ENCODE measurements at places on chromosomes 5 and 9.

- DNase-seq: no peak
Measured at GRCh38 chr5:41656597-41656996, 146.2 kb upstream of the PLCXD3 start.

GRCh38 chr9:92247296-92247695 is 46.2 kb downstream of the IARS1 start:
- DNase-seq: no peak

DNA sequence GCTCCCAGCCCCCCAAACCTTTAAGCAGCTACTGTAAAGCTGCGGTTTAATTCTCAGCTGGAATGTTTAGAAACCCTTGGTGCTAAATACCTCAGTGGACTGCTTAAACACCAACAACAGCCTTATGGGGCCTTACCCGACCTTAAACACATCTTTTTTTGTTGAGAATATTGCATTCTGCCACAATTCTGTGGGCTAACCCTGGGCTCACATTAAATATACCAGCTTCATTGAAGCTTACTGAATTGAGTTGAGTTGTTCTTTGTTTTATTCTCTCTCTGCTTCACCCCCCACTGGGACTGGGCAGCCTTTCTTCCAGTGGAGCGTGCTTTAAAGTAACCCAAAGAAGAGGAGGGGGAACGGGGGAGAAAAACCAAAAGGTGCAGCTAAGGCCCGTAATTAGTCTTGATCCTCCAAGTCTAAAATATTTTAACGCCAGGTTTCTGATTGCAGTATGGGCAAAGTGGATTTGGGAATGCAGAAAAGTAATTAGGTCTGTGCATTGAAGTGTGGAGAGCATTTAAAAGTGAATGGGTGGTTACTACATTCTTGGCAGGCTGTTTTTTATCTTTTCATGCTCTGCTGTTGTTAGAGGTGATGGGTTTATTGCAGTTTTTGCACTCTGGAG is 281.2 kb downstream of the NR2F1-AS1 start:
- no peak for DNase-seq

DNA sequence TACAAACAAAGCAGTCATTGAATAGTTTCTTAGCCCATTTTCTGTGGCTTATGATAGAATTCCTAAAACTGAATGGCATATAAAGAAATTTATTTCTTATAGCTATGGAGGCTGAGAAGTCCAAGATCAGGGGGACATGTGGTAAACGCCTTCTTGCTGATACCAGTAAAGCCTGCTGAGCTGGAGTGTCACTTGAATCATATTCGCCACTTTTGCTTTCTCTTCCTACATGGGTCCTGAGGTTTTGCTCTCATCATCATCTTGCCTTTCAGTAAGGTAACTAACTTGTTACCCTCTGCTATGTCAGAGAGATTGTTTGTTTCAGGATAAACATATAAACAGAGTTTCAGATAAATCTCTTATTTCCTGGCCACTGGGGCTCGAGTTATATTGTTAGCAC is 203.3 kb upstream of the DMRT1 start:
- DNase-seq: no peak

- no peak for DNase-seq
Measured at GRCh38 chr5:166286832-166287231, 2004.6 kb upstream of the WWC1 start.

DNA sequence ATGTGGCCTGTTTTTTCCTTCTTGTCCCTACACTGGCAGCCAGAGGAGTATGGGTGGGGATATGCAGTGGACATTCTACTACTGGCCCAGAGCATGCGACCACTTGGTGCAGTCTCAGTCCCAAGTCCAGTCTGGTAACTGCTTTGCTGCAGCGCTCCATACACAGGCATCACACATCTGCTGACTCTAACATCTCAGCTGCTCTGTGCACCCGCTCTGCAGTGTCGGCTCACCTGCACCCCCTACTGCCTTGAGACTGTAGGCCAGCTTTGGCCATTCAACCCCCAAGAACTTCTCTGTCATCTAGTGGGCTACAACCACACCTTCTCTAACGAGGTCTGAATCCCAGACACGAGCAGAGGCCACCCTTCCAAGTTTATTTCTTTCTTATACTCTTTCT is 46.4 kb upstream of the SLCO6A1 start:
- no peak for DNase-seq

DNA sequence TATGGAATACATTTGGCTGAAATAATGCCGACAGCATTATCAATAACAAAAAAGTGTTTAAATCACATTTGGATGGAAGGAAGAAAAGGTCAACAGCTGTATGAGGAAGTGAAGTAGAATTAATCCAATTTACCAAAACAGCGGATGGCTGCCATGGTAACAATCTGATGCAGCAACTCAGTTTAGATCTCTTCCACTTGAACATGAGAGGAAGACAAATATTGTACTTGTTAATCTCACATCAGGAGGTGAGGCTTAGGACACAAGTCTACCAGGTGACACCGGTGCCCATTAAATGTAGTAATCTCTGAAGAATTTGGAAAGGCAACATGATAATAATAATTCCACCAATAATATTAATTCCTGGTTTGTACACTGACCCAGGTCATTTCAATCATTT is 2.4 kb downstream of the RASEF start:
- DNase-seq: no peak

DNA sequence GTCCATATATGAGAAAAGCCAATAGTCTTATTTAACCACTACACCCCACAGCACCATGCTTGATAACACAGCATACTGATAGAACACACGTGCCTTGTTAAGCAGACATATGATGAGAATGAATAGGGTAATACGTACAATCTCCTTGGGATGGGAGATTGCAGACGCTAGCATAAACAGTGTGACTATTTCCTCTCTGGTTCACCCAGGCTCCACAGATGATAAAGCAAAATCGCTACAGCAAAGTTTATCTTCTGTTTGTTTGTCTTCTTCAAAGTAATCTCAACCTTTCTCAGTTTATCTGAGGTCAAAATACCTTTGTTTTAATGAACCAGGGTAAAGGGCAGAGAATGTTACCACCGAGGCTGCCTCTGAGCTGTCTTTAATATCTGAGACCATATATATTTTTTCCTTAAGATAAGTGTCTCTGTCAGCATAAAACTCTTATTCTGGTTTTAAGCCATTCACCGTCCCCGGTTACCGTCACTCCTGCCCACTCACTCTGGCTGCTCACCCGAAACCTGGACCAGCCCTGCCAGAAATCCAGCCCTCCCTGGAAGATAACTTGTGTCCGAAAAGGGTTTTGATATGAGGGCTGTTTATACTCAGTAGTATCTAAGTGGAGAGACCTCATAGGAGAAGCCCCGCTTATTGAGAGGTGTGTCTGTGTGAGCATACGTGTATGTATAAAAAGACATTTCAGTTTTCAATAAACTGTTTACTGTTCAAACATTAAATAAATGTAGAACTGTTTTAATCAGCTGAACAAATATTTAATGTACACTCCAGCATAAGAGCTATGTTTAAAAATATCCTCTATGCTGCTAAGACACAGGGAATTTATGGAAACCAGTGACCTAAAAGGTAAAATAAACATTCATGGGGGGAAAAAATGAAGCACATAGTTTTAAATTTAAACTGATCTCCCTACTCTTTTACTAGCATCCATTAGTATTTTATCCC is 465.4 kb downstream of the RASEF start:
- DNase-seq: no peak

GRCh38 chr9:16442622-16443021 is 427.8 kb downstream of the BNC2 start:
- DNase-seq: no peak

DNA sequence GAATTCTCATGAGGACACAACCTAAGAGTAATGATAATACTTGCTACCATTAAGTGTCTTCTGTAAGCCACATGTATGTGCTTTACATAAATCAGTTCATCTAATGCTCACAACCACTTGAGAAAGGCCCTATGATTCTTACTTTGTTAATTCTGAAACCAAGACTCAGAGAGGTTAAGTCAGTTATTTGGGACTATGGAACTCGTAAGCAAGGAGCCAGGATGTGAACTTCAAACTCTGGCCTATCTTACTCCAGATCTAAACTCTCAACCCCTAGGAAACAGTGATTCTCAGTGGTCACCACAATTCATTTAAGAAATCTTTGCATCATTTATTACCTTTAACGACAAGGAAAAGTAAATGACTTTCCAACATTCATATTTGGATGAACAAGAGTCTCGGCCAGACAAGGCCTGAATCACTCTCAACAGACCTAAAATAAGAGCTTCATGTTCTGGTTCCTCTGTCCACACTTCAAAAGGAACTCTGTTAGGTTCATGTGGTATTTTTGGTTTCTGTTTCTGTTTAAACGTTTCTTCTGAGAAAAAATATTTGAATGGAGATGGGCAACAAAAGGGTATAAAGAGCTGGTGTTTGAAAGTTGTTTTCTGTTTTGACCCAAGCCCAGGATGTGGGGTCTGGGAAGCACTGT is 104.8 kb downstream of the LPAR1 start:
- no peak for DNase-seq

- no peak for DNase-seq
Measured at GRCh38 chr5:91139572-91140200, 243.4 kb downstream of the ARRDC3 start.

GRCh38 chr5:126858441-126858840 is 81.5 kb downstream of the LMNB1 start:
- DNase-seq: no peak

- no peak for DNase-seq
Measured at GRCh38 chr5:63155310-63155631, 576.7 kb downstream of the LRRC70 start.

- DNase-seq: no peak
Measured at GRCh38 chr5:149937610-149938009, 7.0 kb downstream of the PDE6A start.

GRCh38 chr9:38035873-38036272 is 33.2 kb downstream of the SHB start:
- no peak for DNase-seq

Data from Panc1 (cell line).